Stimulated activated CD8-positive, alpha-beta memory T cell treated with anti-CD3 and anti-CD28 coated beads, Interleukin-2, amount 100 ng/mL, for 1 hour (primary cell): ENCODE measurements at places on chromosomes 6 and 20.

DNA sequence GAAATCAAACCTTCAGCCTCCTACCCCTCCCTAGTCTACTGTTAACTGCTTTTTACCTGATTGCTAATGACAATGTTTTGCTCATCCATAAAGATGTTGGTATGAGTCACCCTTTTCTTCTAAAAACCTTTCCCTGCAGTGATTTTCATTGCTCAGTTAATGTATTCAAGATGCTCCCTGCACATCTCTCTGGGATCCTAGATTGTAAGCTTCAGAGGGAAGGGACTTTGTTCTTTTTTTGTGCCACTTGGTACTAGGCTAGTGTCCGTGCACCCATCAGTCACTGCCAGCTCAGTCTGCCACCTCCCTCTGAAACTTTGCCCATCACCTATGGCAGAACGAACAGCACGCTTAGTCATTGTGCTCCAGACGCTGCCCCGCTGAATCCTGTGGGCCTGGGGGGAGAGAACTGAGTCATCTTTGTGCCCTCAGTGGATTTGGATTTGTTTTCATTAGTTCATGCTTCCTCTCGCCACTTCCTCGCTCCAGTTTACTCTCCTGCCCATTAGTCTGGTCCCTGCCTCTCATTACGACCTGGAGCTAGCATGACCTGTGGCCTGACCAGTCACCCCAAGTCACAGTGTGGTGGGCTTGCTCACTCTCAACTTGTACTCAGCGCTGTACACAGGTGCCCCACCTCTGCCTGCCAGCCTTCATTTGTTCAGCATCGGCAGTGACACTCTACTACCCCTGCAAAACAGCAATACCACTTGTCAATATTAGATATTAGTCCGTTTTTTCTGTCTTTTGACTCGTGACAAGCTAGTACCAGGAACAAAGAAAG is 78.0 kb upstream of the TMEM181 start:
- no peak for DNase-seq

DNA sequence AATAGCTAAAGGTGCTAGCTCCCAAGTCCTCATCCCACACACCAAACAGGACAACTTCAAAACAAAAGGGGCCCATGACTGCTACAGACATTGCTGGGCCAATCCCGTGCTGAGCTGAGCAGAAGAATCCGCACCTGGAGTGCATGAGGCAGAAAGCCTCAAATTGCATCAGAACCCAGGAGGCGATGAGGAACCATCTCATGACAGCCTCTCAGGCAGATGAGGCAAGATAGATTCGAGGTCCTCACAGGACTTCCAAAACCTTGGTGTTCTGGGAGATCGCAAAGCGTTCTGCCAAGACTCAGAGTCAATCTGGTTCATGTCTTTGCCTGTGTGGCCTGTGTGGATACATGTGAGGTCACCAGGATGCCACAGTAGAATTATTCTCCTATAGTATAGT is 32.8 kb upstream of the SSTR4 start:
- DNase-seq = no peak

GRCh38 chr20:884983-885952 is 30.9 kb downstream of the ANGPT4 start:
- no peak for DNase-seq

DNA sequence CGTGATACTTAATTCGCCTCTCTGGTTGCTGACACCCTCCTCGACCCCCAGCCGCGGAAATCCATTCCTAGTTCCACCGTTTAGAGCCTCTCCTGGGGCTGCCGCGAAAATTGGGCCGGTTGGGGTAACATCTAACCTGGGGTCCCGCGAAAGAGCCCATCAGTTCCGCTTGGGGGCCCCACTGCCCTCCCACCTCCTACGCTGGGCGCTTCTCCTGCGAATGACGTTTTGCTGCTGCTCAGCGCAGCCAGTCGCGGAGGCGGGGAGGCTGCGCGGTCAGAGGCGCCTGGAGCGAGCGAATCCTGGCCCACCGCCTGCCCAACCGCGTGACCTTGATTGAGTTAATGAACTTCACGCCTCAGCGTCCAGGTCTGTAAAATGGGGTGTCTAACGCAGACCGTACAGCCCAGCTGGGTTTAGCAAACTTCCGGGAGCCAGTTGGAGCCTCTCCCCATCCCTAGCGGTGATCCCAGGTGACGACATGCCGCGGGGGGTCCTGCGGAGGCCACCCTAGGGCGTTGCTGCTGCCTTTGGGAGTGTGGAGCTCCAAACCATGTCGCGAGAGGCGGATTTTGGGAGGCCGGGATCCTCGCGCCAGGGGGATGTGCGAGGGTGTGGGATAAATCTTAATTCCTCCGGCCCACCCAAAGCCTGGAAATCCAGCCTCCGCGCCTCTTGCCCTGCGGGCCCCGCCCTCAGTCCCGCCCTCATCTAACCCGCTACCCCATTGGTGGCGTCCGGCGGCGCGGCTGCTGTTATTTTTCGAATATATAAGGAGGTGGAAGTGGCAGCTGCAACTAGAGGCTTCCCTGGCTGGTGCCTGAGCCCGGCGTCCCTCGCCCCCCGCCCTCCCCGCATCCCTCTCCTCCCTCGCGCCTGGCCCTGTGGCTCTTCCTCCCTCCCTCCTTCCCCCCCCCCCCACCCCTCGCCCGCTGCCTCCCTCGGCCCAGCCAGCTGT is at the start of gene CDC25B:
Gene CDC25B (plus strand): TSS at position 800 of the 958 bp plus-strand sequence. CDS start 222 bp downstream, outside the sequence.
- DNase-seq = peak; percentile 76

DNA sequence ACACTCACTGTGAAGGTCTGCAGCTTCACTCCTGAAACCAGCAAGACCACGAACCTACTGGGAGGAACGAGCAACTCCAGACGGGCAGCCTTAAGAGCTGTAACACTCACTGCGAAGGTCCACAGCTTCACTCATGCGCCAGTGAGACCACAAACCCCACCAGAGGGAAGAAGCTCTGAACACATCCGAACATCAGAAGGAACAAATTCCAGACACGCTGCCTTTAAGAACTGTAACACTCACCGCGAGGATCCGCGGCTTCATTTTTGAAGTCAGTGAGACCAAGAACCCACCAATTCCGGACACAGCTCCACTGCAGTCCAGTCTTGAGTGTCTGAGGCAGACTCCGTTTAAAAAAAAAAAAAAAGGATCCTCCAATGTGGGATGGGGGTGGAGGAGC is 60.4 kb upstream of the ERVFRD-1 start:
- no peak for DNase-seq

- DNase-seq = no peak
Measured at GRCh38 chr6:45599053-45599452, 221.3 kb upstream of the SUPT3H start.

DNA sequence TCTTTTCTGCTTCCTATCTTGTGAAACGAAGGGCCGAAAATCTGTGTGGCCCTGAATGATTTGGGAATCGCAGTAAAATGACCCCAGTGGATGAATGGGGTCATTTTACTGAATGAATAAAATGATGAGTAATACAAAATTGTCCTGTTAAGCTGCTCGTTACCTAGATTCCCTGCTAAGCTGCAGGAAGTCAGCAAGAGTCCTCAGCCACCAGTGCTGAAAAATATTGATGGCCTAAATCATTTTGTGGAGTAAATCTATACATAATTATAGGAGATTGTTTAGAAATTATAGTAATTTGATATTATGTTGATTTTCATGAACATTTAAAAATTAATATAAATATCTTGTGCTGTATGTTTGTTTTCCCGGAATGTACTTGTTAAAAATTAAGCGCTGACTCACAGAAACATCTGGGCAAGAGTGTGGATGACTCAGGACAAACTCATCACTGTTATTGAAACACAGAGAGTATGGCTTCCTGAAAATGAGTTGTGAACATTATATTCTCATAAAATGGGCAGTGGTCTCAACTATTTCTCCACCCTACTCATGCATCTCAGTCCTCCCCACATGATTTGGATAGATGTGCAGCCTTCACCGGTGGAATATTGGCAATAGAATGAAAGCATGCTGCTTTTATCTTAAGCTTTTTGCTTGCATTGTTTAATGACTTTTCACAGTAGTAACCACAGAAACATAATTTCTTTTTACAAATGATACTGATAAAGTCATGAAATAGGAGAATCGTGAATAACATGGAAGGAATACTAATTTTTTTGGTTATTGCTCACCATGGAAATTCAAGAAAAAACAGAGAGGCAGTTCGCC is 36.2 kb upstream of the RGS17 start:
- no peak for DNase-seq

- DNase-seq = no peak
Measured at GRCh38 chr20:23823621-23824324, 2.8 kb downstream of the CST2 start.

DNA sequence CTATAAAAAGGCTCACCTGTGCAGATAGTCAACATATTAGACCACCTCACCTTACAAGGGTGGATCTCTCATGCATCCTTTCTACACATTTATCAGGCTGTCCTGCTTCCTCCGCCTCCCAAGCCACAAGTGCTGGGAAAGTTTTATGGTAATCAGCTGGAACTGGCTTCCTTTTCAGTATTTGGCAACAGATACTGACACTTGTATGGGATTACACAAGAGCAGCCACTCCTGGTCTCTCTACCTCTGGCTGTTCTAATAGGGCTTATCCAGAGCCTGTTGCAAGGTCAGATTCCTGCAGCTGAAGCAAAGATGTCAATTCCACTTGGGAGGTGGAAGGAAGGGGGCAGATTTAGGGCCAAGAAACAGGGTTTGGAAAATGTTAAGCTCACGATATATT is 503 bp upstream of the GPLD1 start:
- no peak for DNase-seq
